ENCODE measurements at places on chromosomes 2 and 18.

DNA sequence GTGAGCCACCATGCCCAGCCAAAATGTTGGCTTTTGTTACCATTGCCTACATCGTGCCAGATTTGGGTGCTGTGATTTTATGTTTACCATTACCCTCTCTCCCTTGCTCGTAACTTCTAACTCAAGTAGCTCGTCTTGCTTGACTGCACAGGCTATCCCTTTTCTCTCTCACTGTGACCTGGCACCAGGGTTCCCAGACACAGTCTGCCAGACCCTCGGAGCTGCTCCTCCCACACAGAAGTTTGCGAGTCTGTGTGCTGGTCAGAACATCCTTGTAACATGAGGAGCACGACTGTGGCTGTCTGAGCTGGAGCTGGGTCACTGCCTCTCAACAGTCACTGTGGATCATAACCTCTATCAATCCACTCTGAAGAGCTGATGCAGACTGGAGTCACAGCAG lies 152.5 kb upstream of the ACKR3 start:
- no peak for DNase-seq

DNA sequence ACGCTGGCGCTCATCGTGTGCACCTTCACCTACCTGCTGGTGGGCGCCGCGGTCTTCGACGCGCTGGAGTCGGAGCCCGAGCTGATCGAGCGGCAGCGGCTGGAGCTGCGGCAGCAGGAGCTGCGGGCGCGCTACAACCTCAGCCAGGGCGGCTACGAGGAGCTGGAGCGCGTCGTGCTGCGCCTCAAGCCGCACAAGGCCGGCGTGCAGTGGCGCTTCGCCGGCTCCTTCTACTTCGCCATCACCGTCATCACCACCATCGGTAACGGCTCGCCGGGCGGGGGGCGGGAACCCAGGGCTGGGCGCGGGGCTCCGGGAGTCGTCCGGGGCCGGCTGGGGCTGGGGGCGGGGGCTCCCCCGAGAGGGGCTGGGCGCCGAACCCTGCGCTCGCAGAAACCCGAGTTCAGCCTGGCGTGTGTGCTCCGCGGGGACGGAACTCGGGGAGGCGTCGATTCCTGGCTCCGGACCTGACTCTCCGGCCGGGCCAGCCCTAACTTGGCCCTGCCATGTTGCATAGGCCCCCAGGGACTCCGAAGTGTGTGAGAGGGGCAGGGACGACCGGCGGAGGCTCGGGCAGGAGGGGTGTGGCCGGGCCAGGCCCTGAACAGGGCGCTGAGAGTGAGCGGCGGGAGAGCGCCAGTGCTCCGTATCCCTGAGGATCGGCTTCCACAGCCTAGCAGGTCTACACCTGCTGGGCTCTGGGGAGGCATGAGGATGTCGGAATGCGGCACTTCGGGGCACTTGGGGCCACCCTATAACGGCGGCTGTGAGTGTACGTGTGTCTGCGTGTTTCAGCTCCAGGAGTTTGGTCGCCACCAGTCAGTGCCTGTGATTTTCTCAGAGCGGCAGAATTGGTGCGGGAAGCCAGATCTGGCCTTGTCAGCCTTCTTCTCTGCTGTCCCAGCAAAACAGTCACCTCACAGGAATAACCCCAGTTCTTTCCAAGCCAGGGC lies 651 bp downstream of the KCNK3 start:
- peak; percentile 55 for DNase-seq

DNA sequence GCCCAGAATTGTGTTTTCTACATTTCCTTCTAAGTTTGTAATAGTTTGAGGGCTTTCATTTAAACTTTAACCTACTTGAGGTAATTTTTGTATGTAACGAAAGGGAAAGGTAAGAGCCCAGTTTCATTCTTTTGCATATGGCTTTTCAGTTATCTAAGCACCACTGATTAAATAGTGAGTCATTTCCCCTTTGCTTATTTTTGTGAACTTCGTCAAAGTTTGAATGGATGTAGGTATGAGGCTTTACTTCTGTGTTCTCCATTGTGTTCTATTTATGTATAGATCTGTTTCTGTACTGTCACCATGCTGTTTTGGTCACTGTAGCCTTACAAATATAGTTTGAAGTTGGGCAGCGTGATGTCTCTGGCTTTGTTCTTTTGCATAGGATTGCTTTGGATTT lies 944.8 kb upstream of the CNTNAP5 start:
- no peak for DNase-seq

DNA sequence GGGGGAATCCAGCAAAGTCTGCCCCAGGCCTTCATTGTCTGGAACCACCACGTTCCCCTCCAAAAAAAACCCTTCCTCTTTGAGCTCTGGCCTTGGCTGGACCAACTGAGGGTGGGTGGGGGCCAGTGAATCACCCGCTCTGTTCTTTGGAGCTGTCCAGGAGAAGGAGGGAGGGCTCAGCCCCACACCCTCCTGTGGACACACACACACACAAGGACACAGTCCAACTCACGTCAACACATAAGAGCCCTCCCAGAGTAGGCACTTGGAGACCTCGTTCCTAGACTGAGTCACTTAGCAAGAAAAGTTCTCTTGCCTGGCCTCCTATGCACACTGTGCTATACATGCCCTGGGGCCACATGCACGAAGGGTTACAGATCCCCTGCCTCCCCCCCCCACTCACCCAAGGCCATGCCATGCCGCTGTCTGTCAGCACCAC lies 1.2 kb upstream of the TNS1 start:
- DNase-seq: peak; percentile 54

- DNase-seq: no peak
These were observed 50.7 kb downstream of the SFXN5 start for GRCh38 chr2:73020657-73021370.

DNA sequence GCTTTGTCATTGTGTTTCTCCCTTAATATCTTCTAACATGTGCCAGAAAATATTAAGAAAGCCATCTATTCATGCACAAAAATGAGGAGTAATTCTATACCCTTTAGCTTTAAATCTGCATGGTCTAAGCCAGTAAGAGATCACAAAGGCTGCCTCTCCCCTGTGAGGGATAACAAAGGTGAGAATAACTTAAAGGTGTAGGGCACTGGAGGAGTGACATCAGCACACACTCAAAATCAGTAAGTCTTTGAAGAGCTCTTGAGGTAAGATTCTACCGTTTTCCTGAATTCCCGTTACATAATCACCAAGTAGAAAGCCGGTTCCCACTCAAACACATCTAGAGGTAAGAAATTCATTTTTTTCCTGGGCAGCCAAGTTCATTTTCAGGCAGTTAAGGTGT lies 123.9 kb upstream of the SULT1C3 start:
- no peak for DNase-seq

DNA sequence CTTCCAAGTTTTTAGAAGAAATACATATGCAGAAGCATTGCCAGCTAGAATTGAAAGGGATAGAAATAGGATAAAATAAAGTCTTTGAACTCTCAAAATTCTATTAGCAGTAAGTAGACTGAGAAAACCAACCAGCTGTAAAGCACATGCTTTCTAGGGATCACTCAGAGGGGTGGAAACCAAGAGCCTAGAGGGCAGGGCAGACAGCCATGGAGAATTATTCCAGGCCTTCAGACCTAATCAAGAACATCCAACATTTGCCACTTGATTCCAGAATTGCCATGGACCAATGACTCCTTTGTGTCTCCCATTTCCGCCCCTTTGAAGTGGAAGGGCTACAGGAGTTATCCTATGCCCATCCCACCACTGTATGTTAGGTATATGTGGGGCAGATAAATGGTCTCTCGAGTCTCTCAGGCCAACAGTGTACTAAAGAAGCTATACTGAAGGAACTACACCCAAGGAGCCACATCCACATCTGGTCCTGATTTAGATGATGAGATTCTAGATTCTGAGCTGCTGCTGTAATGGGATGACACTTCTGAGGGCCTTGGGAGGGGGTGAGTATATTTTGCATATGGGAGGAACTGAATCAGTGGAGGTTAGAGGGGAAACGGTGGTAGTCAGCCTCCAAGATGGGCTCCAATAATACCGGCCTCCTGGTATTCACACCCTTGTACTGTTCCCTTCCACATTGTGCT lies 4.0 kb downstream of the FARSB start:
- no peak for DNase-seq

DNA sequence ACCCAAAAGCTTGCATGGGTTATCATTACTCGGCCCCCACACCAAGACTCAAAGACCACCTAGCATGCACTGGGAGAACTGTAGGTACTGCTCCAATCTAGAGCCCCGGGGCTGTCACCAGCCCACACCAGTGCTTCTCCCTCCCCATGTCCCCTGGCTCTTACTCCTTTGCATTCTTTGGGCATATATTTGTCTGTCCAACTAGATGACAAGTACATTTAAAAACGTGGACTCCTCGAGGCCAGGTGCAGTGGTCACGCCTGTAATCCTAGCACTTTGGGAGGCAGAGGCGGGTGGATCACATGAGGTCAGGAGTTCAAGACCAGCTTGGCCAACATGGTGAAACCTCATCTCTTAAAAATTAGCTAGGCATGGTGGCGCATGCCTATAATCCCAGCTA lies 7.8 kb downstream of the AFG3L2 start:
- no peak for DNase-seq

- no peak for DNase-seq
These were observed 104.5 kb downstream of the EPHA4 start for GRCh38 chr2:221467610-221468009.

GRCh38 chr2:203594541-203594940 lies 59.4 kb upstream of the RAPH1 start:
- DNase-seq: no peak

GRCh38 chr2:217404236-217404760 lies 544.4 kb upstream of the TNP1 start:
- no peak for DNase-seq

GRCh38 chr2:232464544-232464885 lies 8.6 kb downstream of the ALPI start:
- DNase-seq: no peak

- DNase-seq: no peak
These were observed 353.9 kb downstream of the PID1 start for GRCh38 chr2:228917220-228917619.

GRCh38 chr2:75491129-75491753 lies 69.5 kb downstream of the EVA1A start:
- no peak for DNase-seq

GRCh38 chr2:173884025-173884802 lies 81.0 kb downstream of the SP3 start:
- DNase-seq: no peak

DNA sequence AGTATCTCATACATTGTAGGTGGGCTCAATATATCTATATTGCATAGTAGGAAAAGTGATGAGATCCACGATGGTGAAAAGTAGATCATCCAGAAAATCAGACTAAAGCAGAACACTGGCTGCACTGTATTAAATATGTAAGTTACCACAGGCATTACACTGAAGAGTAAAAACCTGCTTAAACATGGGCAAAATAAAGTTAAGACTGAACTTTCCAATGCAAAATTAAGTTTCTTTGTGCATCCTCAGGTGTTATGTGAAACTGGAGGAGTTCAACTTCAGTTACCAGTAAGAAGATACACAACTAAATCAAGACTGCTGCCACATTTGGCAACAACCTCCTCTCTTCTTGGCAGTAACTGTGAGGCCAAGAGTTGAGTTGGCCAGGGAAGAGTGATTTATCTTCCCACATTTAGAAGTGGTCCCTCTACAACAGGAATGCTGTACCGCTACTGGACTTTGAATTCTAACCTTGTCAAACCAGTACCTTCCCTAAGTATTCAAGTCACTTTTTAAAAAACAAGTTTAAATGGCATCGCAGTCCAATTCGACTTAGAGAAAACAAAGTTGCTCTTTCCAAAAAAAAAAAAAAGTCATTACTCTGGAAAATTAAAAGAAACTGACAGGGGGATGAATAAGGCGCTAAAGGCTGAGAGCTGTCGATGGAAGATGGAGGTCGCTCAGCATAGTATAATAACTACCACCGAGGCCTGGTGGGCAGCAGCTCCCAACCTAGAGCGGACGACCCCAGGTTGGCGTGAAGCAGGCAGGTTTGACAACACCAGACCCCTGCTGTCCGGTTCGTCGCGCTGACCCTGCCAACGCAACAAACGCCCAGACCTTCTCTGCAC lies 1.1 kb downstream of the MAP4K3 start:
- DNase-seq: no peak

- no peak for DNase-seq
These were observed 15.0 kb downstream of the NAB1 start for GRCh38 chr2:190663839-190664238.

GRCh38 chr2:112032224-112032586 lies 22.9 kb upstream of the TMEM87B start:
- DNase-seq: no peak

DNA sequence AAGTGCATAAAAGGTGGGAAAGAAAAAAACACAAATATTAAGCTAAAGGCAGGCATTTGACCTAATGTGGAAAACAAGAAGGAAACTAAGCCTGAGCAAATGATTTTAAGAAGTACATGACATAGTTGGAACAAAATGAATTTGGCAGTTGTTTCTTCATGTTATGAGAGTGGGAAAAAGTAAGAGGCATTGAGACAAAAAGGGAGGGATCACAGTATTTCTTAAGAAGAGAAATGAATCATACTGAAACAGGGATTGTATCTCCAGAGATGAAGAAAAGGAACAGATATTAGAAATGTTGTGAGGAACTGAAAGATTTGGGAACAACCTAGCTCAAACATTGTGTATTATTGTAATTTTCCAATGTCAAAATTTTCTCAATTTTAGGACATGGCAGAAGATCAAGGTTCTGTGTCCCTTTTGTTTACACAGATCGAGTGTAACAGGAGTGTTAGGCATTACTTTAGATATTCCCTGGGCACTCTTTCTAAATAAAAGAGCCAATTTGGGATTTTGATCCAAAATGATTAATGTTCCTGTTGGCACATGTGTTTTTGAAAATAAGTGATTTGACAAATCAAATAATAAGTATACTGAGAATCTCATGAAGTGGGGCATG lies 98.6 kb downstream of the CALCRL start:
- DNase-seq: no peak

GRCh38 chr2:206031950-206032567 lies 53.9 kb downstream of the INO80D start:
- DNase-seq: no peak

DNA sequence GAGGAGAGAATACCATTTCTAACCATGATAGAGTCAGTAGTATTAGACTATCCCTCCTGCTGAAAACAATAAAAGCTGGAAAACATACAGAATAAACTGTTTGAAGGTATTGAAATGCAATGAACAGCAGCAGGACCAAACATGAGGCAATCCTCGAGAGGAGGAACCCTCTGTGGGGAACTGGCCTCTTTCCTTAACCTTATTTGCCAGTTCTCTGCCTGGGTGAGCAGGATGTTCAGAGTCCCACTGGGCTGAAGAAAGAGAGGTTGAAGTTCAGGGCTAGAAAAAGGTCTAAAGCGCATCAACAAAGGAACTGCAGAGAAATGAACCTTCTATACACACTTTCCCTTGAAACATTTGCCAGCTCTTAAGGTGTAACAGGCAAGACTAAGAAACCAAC lies 79.8 kb upstream of the FHL2 start:
- DNase-seq: no peak

GRCh38 chr2:127387655-127388422 lies at the start of gene MAP3K2:
MAP3K2 (minus strand) TSS chr2:127387975; CDS start chr2:127343129, 44,846 bp downstream.
- peak; percentile 84 for DNase-seq

DNA sequence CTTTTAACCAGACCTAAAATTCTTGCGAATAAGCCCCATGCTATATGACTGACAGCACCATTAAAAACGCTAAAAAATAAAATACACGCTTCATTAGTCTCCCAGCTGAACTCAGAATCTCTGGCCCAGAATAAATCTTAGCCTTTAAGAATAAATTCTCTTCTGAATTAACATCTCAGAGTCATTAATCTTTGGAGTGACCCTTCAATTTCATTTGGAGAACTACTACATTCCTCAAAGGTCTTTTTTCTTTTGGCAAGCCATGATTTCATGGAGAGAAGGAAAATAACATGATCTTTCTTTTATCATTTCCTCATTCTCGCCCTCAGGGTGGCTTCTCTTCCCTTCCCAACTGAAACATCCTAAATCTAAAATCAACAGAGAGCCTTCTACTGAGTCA lies 259.0 kb downstream of the AFF3 start:
- no peak for DNase-seq

GRCh38 chr2:199883474-199884212 lies 27.4 kb upstream of the C2orf69 start:
- DNase-seq: no peak

All from C1 segment of cervical spinal cord (tissue), 14 donors.